HEK293T (cell line): ENCODE measurements at places on chromosomes 3 and 15.

DNA sequence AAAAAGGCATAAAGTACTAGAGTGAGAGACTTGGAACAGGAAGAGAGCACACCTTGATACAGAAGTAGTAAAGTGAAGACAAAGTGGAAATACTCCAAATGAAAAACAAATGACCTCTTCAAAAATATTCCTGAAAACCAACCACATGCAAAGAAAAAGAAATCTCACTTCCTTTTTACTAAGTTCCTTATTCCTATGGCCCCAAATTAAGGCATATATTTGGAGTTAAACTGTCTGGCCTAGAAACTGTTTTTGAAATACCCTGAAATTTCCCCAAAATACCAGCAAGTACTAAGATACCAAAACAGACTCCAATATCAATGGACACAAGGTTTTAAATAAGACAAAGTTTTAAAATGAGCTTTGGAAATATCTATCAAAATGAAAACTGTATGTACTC lies 58.2 kb downstream of the ZNF148 start:
- no peak for DNase-seq

GRCh38 chr15:60093273-60094067 lies 89.4 kb downstream of the FOXB1 start:
- DNase-seq, result no peak

DNA sequence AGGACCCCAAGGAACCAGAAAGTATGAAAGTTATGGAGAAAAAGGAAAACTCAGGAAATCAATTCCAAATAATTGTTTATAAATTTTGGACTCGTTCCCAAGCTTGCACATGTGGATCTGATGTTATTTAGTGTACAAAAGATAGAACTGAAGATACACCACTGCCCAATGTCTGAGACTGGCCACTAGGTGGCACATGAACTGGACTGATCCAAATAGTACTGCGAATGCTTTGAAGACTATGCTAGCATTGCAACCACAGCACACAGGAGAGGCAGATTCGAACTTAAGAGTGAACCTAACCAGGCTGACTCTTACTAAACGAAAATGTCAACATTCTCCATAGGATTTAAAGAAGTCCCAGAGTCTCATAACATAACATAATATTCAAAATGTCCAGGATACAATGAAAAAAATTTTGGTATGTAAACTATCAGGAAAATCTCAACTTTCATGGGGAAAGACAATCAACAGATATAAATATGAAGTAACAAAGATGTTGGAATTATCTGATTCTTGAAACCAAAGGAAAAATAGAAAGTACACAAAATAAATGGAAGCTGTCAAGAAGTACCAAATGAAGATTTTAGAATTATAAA lies 596.7 kb downstream of the FGF12 start:
- peak; percentile 44 for DNase-seq

- no peak for DNase-seq
Observed at GRCh38 chr3:66098436-66098835, 59.7 kb upstream of the MAGI1 start.

- DNase-seq, result no peak
Observed at GRCh38 chr15:57172925-57173324, 203.4 kb upstream of the CGNL1 start.

DNA sequence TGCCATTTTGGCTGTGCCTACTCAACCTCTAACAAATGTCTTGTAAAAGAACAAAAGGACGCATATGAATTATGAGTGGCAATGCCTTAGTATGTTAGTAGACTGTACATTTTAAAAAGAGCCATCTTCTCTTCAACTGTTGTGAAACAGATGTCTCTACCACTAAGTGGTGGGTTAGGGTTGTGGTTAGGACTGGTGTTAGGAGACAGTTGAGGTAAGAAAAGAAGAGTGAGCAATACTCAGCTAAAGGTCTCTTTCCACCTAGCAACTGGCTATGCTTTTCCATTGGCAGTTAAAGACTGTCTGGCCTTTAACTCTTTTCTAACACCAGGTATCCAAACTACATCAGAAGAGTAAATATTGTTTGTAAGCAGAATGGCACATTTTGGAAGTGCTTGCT lies 221.7 kb upstream of the TBC1D5 start:
- no peak for DNase-seq

- DNase-seq, result peak; percentile 39
Observed at GRCh38 chr3:64244011-64244942, 19.0 kb upstream of the PRICKLE2 start.

DNA sequence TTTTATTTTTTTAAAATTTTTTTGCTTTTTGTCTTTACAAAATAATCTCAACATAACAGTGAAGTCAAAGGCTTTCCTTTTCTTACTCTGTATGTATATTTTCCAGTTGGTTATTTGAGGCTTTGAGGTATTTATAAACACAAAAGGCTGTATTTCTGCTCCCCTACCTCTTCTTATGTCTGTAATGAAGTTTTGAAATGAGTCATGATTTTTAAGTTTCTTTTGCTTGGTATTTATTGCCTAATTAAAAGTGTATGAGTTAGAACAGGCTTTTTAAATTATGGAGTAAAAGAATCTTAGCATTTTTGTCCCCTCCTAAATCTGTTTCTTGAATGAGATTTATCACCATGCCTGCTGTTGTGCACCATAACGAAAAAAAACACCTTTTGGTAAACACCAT lies 66.0 kb downstream of the DCUN1D1 start:
- DNase-seq, result no peak

GRCh38 chr3:117400303-117400702 lies 690.7 kb downstream of the TUSC7 start:
- DNase-seq, result no peak

- DNase-seq, result no peak
Observed at GRCh38 chr3:59774000-59774399, 724.2 kb upstream of the CFAP20DC start.
